A549 treated with Mapracorat at 1 μM for 4 hours (cell line): ENCODE measurements at places on chromosomes 3 and 15. TPM values are rescaled to one million over a fixed set of nuclear protein-coding genes. Genes with fewer than 3 reads are reported as not detected.

Gene MBNL1
- 46.3 to 83.4 TPM (median 64.9 TPM) in 5 replicates for total RNA-seq

Gene FEZF2
- not detected in 5 replicates for total RNA-seq

Gene ALDH1A3
- total RNA-seq, result 15.1 to 16.5 TPM (median 15.9 TPM) in 5 replicates

Gene CLDN1
- total RNA-seq, result 17.0 to 22.6 TPM (median 19.0 TPM) in 5 replicates

Gene UPK1B
- 10.7 to 14.6 TPM (median 12.3 TPM) in 5 replicates for total RNA-seq

Gene MB21D2
- 4.3 to 5.0 TPM (median 4.5 TPM) in 5 replicates for total RNA-seq

Gene SCAANT1
- total RNA-seq, result 1.7 TPM in 1 of 5 replicates, not detected in the others

Gene GRAMD2A
- total RNA-seq, result 0.09 to 0.13 TPM (median 0.12 TPM) in 4 of 5 replicates, not detected in the other

Gene PLA1A
- total RNA-seq, result 0.26 to 0.80 TPM (median 0.40 TPM) in 5 replicates

Gene CHRD
- 0.13 to 0.46 TPM (median 0.15 TPM) in 4 of 5 replicates, not detected in the other for total RNA-seq

Gene C15orf62
- 0.07 TPM in 3 of 5 replicates, not detected in the others for total RNA-seq

Gene CHRFAM7A
- total RNA-seq, result 4.6 to 8.9 TPM (median 7.4 TPM) in 5 replicates

Gene THUMPD3
- 45.7 to 61.7 TPM (median 51.3 TPM) in 5 replicates for total RNA-seq

Gene CCRL2
- 0.07 to 0.17 TPM (median 0.11 TPM) in 4 of 5 replicates, not detected in the other for total RNA-seq

Gene MAGI1
- total RNA-seq, result 2.9 to 4.6 TPM (median 3.5 TPM) in 5 replicates

Gene CCR3
- not detected in 5 replicates for total RNA-seq

Gene PAQR5
- 68.2 to 104 TPM (median 99.3 TPM) in 5 replicates for total RNA-seq

Gene PLA2G4E
- total RNA-seq, result not detected in 5 replicates

Gene PCOLCE2
- 24.9 to 36.3 TPM (median 30.3 TPM) in 5 replicates for total RNA-seq

Gene TMEM108
- not detected in 5 replicates for total RNA-seq

Gene SAMMSON
- not detected in 5 replicates for total RNA-seq

Gene SAXO2
- 2.2 to 2.6 TPM (median 2.2 TPM) in 5 replicates for total RNA-seq

Gene MITF
- 4.7 to 8.7 TPM (median 6.1 TPM) in 5 replicates for total RNA-seq

Gene POPDC2
- total RNA-seq, result 0.16 to 0.87 TPM (median 0.49 TPM) in 5 replicates

Gene CKMT1A
- total RNA-seq, result 2.0 to 3.5 TPM (median 2.7 TPM) in 5 replicates

Gene GOLGA6A
- total RNA-seq, result 0.07 to 0.26 TPM (median 0.10 TPM) in 5 replicates

Gene KBTBD12
- total RNA-seq, result not detected in 5 replicates

Gene THOC7
- total RNA-seq, result 53.4 to 73.1 TPM (median 62.1 TPM) in 5 replicates

Gene BFSP2
- total RNA-seq, result not detected in 5 replicates

Gene IGSF10
- total RNA-seq, result 0.28 to 0.57 TPM (median 0.35 TPM) in 5 replicates

Gene P2RY14
- total RNA-seq, result not detected in 5 replicates

Gene CHST13
- total RNA-seq, result 0.40 to 1.3 TPM (median 0.85 TPM) in 5 replicates

Gene HYAL1
- 0.32 to 1.00 TPM (median 0.61 TPM) in 5 replicates for total RNA-seq

Gene CCDC33
- total RNA-seq, result 6.7 to 8.9 TPM (median 7.2 TPM) in 5 replicates

Gene WDR93
- total RNA-seq, result 0.07 to 0.25 TPM (median 0.19 TPM) in 5 replicates

Gene TOPAZ1
- not detected in 5 replicates for total RNA-seq

Gene MCTP2
- total RNA-seq, result not detected in 5 replicates

Gene LRRIQ4
- not detected in 5 replicates for total RNA-seq

Gene PATL2
- 0.23 to 0.29 TPM (median 0.23 TPM) in 3 of 5 replicates, not detected in the others for total RNA-seq

Gene GOLGA6B
- 0.10 TPM in 1 of 5 replicates, not detected in the others for total RNA-seq

Gene GREM1
- 3.6 to 8.5 TPM (median 5.8 TPM) in 5 replicates for total RNA-seq

Gene CTXN2
- not detected in 5 replicates for total RNA-seq

Gene DTWD1
- total RNA-seq, result 15.2 to 18.9 TPM (median 17.3 TPM) in 5 replicates

Gene SLC41A3
- 23.9 to 26.3 TPM (median 24.7 TPM) in 5 replicates for total RNA-seq

Gene MESP2
- total RNA-seq, result 0.27 to 0.72 TPM (median 0.46 TPM) in 5 replicates

Gene ACKR4
- total RNA-seq, result not detected in 5 replicates

Gene SH2D7
- total RNA-seq, result not detected in 5 replicates

Gene SLC12A1
- total RNA-seq, result not detected in 5 replicates

Gene CEMIP
- 0.82 to 2.0 TPM (median 1.2 TPM) in 5 replicates for total RNA-seq

Gene TMEM42
- 7.3 to 12.5 TPM (median 11.5 TPM) in 5 replicates for total RNA-seq
